ENCODE measurements at places on chromosomes 6 and 20. TPM values are rescaled to one million over a fixed set of nuclear protein-coding genes. Genes with fewer than 3 reads are reported as not detected.

- DNase-seq, result no peak
Observed at GRCh38 chr6:82030761-82031503, 216.6 kb downstream of the IBTK start.

GRCh38 chr20:16119909-16120308, 453.3 kb downstream of the KIF16B start:
- no peak for DNase-seq

The LRFN2 gene
- total RNA-seq, result 0.64 TPM

The BAG2 gene
- 5.2 TPM for total RNA-seq

DNA sequence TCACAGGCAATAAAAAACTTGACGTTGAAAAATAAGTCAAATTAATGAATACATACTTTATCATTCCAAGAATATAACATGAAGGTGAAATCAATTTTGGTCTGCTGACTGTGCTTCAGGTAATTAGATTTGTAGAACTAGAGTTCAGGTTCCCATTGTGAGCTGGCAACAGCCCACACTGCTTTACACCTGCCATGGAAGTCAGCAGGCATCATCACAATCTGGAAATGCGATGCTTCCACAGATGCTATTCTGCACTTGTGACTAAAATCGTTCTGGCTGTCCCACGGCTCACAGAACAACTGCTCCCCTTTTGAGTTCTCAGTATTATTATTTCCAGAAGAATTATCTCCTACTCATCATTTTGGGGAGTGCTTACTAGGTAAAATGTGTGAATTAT, 62.6 kb upstream of the THEMIS start:
- DNase-seq, result no peak

DNA sequence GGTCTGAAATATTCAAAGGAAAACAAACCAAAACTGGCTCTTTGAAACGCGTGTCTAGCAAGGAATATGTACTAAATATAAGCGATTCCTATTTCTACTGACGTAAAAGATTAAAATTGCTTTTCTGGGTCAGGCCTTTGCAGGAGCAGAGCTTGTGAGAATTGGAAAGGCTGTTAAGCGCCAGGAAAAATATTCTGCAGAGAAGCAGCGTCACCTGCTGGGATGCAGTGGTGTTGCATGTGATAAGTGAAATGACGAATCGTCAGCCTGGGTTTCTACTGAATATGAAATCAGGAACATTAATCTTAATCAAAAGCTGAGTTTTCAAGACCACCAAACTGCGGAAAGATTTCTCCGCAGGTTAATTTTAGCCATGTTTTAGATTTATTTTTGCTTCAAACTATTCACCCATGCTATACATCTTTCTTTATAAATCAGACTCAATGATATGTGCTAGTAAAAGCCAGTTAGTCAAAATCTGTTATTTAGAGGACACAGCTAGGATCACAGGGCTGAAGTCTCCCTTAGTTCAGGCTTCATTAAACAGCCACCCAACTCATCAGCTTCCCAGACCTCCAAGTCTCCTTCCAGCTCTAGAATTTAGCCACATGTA, 67.4 kb downstream of the ALDH8A1 start:
- DNase-seq, result peak; percentile 71

DNA sequence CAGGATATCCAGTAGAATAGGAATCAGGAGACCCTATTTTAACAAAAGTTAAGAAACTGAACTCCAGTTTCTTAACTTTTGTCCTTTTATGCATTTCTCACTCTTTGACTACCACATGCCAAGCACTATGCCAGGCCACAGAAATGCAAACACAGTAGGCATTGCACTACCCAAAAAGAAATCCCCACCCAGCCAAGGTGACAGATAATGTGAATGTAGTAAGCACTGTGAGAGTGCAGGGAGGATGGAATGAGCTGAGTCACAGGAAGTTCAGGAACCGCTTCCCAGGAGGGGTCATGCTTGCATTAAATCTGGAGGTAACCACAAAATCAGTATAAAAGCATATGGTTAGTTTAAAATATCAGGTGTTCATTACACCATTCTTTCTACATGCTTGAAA, 20.1 kb upstream of the FAM83C start:
- DNase-seq, result no peak

GRCh38 chr20:11540558-11540957, 377.1 kb upstream of the BTBD3 start:
- no peak for DNase-seq

The TRIM31 gene
- 278 TPM for total RNA-seq

The MAFB gene
- 10.9 TPM for total RNA-seq

The ZNF318 gene
- total RNA-seq, result 13.2 TPM

The BTNL2 gene
- total RNA-seq, result not detected

The FAM50B gene
- 5.1 TPM for total RNA-seq

The RIMS1 gene
- 0.43 TPM for total RNA-seq

DNA sequence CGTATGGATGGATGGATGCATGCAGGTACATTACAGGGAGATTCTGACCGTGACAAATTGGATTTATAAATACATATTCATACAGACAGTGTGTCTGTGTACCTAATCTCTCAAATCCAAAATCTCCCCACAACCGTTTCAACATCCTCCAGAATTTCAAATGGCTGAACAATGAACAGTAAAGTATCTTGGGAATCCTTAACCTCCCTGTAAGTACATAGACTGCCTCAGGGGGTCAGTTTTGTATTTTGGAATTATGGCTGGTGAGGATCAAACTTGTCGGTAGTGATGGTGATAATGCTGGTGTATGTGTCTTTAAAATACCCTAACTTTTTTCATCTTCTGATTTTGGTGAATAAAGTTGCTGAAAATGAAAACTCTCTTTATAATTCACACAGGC, 246.2 kb downstream of the FOXC1 start:
- DNase-seq, result no peak

DNA sequence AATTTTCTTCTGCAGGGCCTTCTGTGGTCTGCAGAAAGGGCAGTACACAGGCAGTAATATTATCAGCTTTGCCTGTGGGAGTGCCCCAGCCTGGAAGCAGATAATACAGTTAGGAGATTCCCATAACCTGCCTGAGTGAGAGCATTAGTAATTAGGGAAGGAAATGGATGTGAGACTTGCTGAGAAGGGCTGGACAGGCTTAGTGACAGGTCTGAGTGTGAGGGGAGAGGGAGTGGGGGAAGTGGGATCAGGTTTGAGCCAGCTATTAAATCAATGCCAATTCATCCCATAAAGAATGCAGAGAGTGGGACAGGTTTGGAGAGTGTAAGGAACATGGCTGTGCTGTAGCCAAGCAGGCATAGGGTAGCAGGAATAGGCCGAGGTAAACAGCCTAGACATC, 10.1 kb upstream of the CFAP206 start:
- DNase-seq, result no peak

The PHIP gene
- 19.2 TPM for total RNA-seq

The DZANK1 gene
- total RNA-seq, result 1.8 TPM

The GNRH2 gene
- total RNA-seq, result 0.64 TPM

DNA sequence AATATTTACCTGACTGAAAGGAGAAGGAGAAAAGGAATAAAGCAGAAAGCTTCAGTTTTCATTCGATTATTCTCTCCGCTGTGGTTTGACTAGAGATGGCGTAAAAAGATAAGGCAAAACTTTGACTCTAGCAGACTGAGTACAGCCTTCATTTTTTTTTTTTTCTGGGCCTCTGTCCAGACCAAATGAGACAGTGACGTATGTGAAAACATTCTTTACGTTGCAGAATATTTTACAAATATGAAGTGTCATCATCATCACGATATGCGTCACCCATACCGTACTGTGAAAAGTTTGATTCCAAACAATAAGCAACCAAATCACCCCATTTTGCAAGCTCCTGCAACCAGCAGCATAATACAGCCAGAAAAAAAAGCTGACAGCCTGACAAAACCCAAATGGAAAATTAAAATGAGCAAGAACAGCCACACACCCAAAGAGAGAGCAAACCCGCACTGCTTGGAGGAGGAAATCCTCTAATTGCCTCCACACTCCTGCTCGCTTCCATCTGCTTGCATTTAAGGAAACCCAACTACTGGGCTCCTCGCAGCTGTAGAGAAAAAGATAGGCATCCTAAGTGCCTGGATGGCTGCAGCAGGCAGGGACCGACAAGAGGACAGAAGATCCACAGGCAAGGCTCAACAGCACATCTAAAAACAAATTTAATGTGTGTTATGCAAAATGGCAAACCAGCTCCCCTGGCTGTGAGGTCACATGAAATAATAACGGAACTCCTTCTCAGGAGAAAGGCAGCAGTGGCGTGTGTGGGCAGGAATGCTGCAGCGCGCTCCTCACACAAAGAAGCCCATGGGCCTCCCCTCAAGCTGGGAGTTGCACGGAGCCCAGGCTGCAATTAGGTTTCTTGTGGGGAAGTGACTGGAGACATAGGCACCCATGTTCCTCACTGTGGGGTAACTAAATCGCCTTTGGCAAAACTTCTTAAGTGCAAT, 113.1 kb downstream of the FYN start:
- no peak for DNase-seq

DNA sequence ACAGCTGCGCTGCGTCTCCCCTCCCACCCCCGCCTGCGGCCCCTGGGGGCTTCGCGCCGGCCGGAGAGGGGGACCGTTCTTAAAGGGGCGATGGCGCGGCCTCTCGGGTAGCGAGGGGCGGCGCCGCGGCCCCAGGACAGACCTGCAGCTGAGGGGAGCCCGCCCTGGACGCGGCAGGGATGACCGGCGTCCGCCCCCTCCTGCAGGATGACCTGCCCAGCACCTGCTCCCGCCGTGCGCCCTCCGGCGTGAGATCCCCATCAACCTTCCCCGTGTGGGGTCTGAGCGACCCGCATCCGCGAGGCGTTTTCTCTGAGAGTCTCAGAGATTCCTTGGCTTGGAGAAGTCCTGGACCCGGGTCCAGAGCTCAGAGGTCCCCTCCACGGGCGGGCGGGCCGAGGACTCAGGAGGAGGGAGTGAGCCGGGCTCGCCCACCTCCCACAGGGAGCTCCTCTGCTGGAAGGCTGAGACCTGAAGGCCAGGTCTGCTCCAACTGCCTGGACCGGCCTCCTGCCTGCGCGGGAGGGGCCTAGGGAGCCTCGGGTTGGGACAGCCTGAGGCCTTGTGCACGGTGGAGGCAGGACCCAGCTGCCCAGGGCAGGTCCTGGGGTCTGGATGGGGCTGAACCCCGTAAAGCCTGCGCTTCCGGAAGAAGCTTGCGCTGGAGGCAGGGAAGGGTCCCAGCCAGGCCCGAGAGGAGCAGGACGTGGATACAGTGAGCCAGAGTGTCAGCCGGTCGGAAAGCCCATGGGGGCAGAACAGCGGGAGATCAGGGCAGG, 532 bp upstream of the NKAIN4 start:
- no peak for DNase-seq

GRCh38 chr20:43331906-43332305, 125.8 kb upstream of the SRSF6 start:
- DNase-seq, result no peak

GRCh38 chr6:26222571-26222970, 135.3 kb downstream of the HFE start:
- no peak for DNase-seq

The PRPH2 gene
- 0.67 TPM for total RNA-seq

DNA sequence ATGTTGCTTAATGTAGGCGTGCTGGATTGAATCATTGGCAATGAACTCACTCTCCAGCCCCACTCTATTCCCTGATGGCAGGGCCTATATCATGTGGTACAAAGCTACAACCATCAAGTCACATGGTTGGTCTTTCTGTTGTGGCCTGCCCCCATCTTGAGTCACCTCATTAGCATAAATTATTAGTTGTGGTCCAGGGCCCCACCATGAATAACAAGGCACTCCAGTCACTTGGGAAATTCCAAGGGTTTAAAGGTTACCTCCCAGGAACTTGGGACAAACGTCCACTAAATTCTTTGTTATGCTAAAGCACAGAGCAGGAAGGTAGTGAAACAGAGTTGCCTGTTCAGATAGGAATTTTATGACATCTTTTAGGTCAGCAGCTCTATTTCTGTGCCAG, 193.7 kb downstream of the SLC35F1 start:
- no peak for DNase-seq

The XKR7 gene
- total RNA-seq, result 0.11 TPM

The IP6K3 gene
- 0.45 TPM for total RNA-seq

- DNase-seq, result peak; percentile 48
Observed at GRCh38 chr6:130019326-130020072, 1.1 kb downstream of the L3MBTL3 start.

- no peak for DNase-seq
Observed at GRCh38 chr6:79375635-79376337, 141.3 kb upstream of the HMGN3 start.

GRCh38 chr6:134106702-134107101, 54.3 kb upstream of the SLC2A12 start:
- DNase-seq, result no peak

DNA sequence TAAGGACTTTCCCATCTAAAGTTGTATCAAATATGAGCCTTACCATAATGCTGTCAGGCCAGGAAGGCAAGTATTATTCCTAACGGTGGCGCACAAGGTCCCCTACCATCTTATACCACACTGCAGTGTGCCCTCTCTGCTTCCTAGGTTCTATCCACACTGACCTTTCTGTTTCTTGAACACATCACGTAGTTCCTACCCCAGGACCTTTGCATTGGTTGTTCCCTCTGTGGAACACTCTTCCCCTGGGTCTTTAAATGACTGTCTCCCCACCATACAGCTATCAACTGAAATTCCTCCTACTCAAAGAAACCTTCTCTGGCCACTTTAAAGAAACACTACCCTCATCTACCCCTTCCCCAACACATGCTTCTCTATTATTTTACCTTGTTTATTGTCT, 104.5 kb upstream of the SPACA1 start:
- no peak for DNase-seq

The BMP6 gene
- total RNA-seq, result 1.0 TPM

DNA sequence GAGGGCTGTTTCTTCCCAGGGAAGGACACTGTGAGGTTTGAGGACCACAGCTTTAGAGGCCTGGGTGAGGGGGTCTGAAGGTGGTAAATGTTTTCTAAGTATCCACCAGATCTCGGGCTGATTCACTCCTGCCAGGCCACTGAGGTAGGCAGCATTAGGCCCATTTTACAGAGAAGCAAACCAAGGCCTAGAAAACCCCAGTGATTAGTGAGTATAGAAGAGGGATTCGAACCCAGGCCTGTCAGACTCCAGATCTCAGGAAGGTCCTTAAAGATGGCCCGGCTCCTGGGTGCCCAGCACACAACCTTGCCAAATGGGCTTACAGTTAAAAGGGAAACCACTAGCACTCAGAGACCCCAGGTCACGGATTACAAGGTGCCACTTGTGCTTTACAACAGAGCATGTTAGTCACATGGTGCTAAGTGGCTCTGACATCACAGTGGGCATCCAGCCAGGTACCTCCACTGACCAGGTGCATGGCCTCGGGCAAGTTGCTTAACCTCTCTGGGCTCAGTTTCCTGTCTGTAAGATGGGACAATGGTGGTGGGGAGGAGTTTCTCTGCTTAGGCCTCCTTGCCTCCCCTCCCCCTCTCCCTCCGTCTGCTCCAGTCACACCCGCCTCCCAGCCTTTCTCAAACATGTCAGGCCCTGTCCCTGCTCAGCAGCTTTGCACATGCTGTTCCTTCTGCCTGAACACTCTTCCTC, 18.8 kb upstream of the SIRPA start:
- no peak for DNase-seq

DNA sequence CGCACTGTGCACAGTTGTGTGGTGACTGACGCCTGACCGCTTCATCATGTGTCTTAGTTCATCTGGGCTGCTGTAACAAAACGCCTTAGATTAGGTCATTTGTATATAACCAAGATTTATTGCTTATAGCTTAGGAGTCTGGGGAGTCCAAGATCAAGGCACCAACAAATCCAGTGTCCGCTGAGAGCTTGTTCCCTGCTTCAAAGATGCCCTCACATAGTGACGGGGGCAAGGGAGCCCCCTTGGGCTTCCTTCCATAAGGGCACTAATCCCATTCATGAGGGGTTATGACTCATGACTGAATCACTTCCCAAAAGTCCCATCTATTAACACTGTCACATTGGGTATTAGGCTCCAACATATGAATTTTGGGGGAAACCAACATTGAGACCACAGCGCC, 34.6 kb downstream of the CYP24A1 start:
- DNase-seq, result no peak
